ENCODE measurements at places on chromosomes 1 and 21.

DNA sequence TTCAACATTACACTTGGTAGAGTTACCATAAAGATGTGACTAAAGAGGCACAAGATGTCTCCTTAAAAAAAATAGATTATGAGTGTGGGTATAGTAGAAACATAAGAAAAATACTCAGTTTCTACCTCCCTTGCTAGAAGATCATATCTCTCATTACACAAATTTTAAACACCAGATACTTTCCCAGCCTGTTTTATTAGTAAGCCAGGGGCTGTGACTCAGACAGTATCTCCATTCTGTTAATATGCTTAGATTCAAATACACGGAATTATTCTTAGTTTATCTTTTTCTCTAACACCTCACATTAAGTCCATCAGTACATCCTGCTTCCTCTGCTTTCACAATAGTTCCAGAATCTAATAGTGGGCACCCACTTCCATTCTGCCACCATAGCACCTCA, 561.8 kb upstream of the ADAMTS5 start:
- DNase-seq = no peak

DNA sequence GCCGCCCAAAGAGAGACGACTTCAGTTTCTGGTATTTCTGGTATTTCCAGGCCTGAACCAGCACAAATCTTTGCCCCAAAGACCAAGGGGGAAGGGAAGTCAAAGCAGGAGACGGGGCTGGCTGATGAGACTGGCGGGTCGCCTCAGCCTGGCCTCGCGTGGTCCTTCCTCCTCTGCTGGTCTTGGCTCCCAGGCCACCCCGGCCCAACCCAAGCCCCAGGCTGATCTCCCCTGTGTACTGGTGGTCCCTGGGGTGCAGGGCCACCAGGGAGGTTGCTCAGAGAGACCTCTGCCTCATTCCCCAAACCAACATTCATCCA, 19.9 kb downstream of the WNT4 start:
- no peak for DNase-seq

- DNase-seq = peak; percentile 92
Observed at GRCh38 chr21:45259206-45259840, 28.4 kb downstream of the POFUT2 start.

- no peak for DNase-seq
Observed at GRCh38 chr1:206949208-206949607, 2.9 kb upstream of the PIGR start.

- DNase-seq = no peak
Observed at GRCh38 chr1:159829273-159829634, 2.6 kb downstream of the SLAMF8 start.

DNA sequence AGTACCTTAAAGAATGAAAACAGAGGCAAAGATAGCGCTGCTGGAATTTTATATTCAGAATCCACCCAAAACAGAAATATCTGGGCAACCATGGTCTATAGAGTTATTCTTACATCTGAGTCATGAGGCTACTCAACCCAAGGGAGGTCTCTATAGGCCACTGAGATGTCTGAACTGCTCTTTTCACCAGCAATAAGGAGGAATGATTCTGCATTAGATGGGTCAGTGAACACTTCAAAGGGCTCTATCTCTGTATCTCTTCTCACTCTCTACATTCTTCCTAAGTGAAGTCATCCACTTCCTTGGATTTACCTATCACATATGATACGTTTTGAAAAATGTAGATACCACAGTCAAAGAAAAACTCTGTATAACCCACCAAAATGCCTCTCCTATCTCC, 90.2 kb upstream of the NGF start:
- no peak for DNase-seq

DNA sequence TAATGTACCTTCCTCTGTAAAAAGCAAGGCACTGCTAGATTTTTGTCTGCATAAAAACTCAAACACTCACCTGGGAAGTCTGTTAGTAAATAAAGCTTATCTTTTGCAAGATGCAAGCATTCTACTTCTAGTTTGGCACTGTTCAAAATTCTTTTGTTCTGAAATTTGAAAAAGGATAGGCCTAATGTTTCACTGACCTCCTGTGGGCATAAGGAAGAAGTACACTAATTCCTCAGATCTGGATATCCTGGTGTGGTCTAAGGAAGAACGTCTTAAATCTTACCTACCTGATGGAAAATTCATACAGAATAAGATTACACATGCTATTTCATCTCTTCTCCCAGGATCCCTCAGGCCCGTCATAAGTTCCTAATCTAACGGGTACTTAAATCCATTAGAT, 93.5 kb upstream of the CAMK1G start:
- DNase-seq = no peak

- DNase-seq = no peak
Observed at GRCh38 chr1:1666526-1666925, 7.7 kb upstream of the CDK11B start.

- no peak for DNase-seq
Observed at GRCh38 chr1:74012583-74012982, 185.4 kb downstream of the LRRIQ3 start.

DNA sequence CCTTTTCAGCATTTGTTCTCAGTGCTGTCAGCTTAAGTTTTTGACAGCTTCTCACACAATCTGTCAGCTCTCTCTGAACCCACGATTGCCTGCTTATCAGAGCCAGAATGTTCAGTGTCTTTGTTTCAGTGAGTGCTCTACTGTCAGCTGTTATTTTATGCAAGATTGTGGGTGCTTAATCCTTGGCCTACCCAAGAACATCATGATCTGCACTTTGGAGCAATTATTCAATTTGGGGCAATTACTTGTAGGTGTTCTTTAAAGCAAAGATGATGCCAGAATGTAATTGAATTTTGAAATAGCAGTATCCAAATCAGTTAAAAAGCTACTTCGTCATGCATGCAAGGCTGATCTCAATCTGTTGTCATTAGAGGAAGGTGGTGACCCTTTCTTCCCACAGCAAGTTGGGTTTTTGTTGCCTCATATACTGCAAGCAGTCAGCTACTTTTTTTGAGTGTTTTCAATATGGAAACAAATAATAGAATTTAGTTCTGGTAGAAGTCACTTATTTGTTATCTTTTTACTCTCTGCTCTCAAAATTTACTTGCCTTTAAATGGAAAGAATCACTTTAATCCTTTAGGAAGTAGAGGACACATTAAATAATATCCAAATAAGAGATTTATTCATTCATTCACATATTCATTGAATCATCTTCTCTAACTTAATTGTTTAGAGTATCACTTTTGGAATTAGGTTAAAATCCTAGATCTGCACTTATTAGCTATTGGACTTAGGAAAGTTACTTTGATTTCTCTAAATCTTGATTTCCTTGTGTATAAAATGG, 253.5 kb upstream of the CACYBP start:
- DNase-seq = peak; percentile 17

DNA sequence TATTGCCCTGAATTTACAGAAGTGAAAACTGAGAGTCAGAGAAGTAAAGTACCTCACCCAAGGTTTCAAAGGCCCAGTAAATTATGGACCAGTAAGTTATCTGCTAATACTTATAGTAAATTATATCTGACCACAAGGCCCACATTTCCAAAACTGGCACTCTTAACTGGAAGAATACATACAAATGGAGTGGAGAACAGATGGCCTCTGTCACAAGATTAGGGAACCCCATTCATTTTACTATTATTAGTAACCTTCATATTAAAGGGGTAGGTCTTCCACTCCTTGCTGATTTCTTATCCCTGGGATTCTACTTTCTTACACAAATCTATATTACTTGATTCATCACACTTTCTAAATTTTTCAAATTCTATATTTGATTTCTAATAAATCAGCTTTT, 588.8 kb downstream of the NEGR1 start:
- peak; percentile 59 for DNase-seq

- DNase-seq = no peak
Observed at GRCh38 chr1:40898431-40898901, 36.3 kb upstream of the CITED4 start.

DNA sequence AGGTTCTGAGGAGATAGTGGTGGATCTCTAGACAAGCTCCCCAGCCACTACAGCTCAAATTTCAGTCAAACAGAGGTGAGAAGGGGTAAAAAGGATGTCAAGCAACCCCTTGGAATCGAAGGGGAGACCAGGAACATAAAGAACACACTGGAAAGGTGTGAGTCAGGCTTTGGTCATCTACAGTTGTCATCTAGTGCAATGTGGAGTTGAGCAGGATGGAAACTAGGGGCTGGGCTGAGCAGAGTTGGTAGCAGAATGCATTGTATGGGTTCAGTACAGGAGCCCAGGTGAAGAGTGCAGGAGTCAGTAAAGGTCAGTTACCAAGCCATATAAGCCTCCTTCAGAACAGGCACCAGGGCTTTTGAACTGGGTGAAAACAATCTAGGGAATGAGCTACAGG, 52.7 kb upstream of the VAV3 start:
- no peak for DNase-seq

- no peak for DNase-seq
Observed at GRCh38 chr21:20527731-20528460, 470.3 kb upstream of the NCAM2 start.

DNA sequence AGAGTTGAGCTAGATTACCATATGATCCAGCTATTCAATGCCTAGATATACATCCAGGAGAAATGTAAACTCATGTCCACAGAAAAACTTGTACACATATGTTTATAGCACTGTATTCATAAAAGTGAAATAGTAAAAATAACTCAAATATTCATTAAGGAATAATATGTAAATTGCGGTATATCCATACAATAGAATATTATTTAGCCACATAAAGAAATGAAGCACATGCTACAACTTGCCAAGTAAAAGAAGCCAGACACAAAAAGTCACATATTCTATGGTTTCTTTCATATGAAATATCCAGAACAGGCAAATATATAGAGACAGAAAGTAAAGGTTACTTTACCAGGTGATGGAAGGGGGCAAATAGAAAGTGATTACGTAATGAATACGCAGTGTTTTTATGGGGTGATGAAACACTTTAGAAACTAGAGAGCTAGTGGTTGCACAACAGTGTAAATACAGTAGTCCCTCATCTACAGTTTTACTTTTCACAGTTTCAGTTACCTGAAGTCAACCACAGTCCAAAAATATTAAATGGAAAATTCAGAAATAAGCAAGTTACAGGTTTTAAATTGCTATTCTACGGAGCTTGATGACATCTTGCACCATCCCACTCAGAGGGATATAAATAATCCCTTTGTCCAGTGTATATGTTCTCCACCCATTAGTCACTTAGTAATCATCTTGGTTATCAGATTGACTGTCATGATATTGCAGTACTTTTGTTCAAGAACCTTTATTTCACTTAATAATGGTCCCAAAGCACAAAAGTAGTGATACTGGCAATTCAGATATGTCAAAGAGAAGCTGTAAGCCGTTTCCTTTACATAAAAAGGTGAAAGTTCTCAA, 62.3 kb downstream of the ZNF644 start:
- no peak for DNase-seq

- no peak for DNase-seq
Observed at GRCh38 chr1:239909898-239910297, 181.8 kb upstream of the FMN2 start.

- no peak for DNase-seq
Observed at GRCh38 chr21:38956007-38956406, 150.3 kb downstream of the ETS2 start.

GRCh38 chr21:15249285-15249993, 184.6 kb upstream of the NRIP1 start:
- no peak for DNase-seq

DNA sequence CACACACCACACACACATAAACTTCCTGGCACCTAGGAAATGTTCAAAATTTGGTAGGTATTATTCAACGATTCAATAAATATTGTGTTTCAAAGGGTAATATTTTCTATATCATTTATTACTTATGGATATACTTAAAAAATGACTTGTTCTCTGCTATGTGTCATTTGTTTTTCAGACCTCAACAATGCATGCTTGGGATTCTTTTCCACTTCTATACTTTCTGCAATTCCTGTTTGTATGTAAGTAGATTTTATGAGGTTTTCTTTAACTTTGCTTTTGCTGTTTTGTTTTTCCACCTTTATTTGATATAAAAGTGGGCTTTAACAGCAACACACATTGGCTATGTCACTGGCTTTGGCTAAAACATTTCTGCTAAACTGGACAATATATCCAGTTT, 3.5 kb downstream of the CEP170 start:
- DNase-seq = no peak

DNA sequence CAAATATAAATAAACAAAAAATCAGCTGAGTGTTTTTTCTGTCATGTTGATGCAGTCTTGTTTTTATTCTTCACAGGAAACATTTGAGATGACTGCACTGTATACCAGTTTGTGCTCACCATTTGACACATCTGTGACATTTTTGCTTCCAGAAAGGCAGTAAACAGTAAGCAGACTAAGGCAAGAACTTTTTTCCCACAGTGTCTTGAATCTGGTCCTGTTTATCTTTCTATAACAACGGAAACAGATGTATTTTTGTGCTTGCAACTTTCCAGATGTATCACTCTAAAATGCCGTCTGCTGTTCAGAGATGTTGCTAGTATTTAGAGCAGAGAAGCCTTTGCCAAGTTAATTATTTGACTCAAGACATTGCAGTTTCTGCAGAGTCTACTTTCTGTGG, 105.5 kb downstream of the ZC3H11B start:
- no peak for DNase-seq

- DNase-seq = no peak
Observed at GRCh38 chr1:227745568-227746265, 10.5 kb downstream of the SNAP47 start.

GRCh38 chr1:197544130-197544529, 231.2 kb downstream of the DENND1B start:
- DNase-seq = no peak

- no peak for DNase-seq
Observed at GRCh38 chr1:26772687-26773086, 15.1 kb upstream of the PIGV start.

DNA sequence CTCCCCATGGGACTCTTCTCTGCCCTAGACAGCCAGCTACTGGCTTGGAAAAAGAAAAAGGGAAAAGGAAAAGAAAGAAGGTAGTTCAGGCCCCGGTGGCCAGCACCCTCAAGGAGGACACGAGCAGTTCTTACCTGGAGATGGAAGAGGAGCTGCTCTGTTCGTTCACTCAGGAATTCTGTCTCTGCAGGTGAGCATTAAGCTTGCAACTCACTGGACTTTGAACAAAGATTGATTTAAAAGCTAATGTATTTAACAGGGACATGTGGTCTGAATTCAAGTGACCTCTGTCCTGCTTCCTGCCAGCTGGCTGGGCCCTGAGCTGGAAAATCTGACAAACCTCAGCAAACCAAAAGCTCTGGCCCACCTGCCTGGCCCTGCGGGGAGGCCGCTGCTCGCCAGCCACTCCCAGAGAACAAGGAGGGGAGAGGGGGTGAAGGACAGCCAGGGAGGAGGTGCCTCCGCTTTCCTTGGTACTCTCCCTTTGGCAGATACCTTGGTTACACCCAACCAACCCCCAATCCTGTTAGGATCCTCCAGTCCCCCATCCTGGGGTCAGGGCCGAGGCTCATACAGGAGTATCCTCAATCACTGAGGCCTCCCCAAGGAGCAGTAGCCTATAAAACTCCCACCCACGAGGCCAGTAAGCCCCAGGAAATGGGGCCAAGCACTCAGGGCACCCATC, at the start of gene PDZK1:
PDZK1 (minus strand) TSS at position 186 of the 685 bp plus-strand sequence. CDS start 19,347 bp downstream, outside the sequence.
- DNase-seq = no peak

- no peak for DNase-seq
Observed at GRCh38 chr1:22787636-22788035, 77.0 kb downstream of the EPHB2 start.

GRCh38 chr1:47838562-47839432, 158.4 kb downstream of the TRABD2B start:
- DNase-seq = no peak
